Stimulated activated CD4-positive, alpha-beta T cell treated with anti-CD3 and anti-CD28 coated beads, Interleukin-15, amount 100 ng/mL, for 48 hours (primary cell): ENCODE measurements at places on chromosomes 13 and 19.

- DNase-seq = no peak
These were observed 72.5 kb upstream of the MRI1 start for GRCh38 chr19:13691569-13692435.

DNA sequence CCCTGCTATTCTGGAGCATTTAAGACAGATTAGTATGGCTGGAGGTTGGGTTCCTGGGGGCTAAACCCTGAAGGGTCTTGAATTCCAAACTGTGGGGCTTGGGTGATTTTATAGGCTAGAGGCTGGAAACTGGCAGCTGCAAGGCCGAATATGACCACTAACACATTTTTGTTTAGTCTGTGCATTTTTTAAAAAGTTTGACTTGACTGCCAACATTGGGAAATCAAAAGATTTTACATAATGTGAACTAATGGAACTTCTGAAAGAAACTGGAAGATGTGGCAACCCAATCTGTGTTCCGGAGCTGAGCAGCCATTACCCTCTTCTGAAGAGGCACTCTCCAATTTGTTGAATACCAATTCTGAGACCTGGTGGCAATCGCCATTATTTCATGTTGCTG lies 5.1 kb downstream of the ZNF784 start:
- DNase-seq = no peak

GRCh38 chr13:109770436-109770835 lies 15.9 kb downstream of the IRS2 start:
- DNase-seq = no peak

GRCh38 chr13:33869005-33869404 lies 51.1 kb downstream of the RFC3 start:
- no peak for DNase-seq

DNA sequence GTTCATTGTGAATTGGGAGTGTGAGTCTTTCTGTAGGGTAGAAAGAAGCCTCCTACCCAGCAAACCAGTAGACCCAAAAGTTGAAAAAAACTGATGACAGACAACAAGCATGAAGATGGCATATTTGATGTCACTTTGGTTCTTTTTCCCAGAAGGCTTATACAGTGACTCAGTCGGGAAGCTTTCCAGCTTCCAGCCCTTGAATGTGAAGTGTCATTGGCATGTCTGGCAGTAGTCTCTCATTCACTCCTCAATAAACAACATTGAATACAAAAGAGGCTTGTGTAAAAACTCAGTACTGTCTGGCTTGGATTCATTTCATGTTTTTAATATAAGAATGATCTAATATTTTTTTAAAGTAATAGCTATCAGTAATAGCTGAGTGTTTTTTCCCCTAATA lies 68.7 kb downstream of the IPO5 start:
- DNase-seq = no peak

- no peak for DNase-seq
These were observed 109.3 kb downstream of the COL4A2 start for GRCh38 chr13:110416131-110417025.

- DNase-seq = no peak
These were observed 423.4 kb downstream of the ITGBL1 start for GRCh38 chr13:101875717-101876393.

DNA sequence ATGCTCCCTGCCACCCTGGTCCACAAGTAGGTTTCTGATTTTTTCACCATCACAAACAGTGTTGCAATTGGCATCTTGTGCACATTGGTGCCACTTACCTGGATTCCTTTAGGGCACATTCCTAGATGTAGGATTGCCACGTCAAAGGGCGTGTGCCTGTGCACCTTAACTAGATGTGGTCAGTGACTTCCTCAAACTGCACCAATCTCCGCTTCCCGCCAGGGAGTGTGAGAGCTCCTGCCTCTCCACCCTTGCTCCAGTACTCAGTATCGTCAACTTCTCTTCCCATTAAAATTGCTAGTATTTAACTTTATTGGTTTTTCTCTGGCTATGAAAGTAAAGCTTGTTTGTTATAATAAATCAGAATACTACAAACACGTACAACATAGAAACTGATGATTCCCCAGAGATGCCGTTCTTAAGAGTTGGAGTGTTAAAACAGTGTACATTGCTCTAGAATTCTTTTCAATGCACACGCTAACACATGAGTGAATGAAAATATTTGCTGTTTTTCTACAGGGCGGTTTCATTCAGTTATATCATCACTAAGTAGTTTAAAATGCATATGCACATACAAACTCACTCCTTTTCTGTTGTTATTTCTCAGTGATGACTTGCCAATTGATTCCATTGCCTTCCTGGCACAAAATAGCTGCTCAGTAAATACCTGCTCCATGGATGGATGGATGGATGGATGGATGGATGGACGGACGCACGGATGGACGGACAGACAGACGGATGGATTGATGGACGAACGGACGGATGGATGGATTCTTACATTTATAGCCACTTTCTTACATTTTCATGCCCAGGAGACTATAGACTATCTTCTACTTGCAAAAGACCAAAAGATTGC lies 23.4 kb downstream of the CCNE1 start:
- DNase-seq = no peak

- no peak for DNase-seq
These were observed 3.4 kb downstream of the NOTCH3 start for GRCh38 chr19:15197275-15197941.

- DNase-seq = no peak
These were observed 6.1 kb downstream of the FOSB start for GRCh38 chr19:45473682-45474605.

- DNase-seq = no peak
These were observed 1399.8 kb upstream of the SLC10A2 start for GRCh38 chr13:104466016-104466415.
